ENCODE measurements at places on chromosomes 3 and 15. TPM values are rescaled to one million over a fixed set of nuclear protein-coding genes. Genes with fewer than 3 reads are reported as not detected.

TLR9 gene
- 0.30 TPM for total RNA-seq

HHATL gene
- not detected for total RNA-seq

GRCh38 chr15:53911431-53911830 is 66.8 kb upstream of the UNC13C start:
- DNase-seq = no peak

CCK gene
- not detected for total RNA-seq

GRCh38 chr15:49673861-49674260 is 53.0 kb downstream of the DTWD1 start:
- DNase-seq = no peak

GRCh38 chr15:85760531-85761371 is 34.0 kb downstream of the KLHL25 start:
- no peak for DNase-seq
